Stimulated activated CD8-positive, alpha-beta memory T cell treated with anti-CD3 and anti-CD28 coated beads, Interleukin-15, amount 100 ng/mL, for 4 hours (primary cell): ENCODE measurements at places on chromosomes 4 and X.
A peak's percentile ranks its signal among the peaks of the same experiment; 100 is the strongest.

DNA sequence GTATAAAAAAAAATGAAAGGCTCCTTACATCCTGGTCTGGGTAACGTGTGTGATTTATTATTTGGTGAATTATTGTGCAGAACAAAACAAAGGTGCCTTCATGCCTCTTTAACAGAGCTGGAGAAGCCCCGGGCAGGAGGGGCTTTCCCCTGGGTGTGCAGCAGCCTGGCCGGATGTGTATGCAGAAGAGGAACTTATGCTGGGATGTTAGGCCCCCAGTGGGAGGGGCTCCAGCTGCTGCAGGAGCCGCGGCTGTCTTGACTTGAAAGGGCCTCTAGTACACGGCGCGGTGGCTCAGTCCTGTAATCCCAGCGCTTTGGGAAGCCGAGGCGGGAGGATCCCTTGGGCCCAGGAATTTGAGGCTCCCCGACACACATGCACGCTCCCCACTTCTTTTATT is 16.0 kb downstream of the CCNQ start:
- peak; percentile 15 for DNase-seq

DNA sequence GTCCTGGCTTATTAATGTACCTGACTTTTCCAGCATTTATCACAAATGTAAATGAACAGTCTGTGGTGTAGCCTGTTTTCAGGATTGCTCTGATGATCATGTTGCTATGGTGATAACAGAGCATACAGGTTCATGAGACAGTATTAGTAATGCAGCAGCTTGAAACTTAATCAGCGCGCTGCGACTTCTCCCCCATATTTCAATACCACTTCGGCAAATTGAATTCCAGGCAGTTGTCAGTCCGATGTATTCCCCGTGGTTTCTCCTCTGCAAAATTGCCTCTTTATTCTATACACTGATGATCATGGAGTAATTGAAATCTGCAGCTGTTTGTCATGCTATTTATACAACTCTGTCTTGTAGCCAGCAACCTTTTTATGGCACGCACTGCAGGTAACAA is 239.3 kb downstream of the C4orf33 start:
- DNase-seq: no peak

DNA sequence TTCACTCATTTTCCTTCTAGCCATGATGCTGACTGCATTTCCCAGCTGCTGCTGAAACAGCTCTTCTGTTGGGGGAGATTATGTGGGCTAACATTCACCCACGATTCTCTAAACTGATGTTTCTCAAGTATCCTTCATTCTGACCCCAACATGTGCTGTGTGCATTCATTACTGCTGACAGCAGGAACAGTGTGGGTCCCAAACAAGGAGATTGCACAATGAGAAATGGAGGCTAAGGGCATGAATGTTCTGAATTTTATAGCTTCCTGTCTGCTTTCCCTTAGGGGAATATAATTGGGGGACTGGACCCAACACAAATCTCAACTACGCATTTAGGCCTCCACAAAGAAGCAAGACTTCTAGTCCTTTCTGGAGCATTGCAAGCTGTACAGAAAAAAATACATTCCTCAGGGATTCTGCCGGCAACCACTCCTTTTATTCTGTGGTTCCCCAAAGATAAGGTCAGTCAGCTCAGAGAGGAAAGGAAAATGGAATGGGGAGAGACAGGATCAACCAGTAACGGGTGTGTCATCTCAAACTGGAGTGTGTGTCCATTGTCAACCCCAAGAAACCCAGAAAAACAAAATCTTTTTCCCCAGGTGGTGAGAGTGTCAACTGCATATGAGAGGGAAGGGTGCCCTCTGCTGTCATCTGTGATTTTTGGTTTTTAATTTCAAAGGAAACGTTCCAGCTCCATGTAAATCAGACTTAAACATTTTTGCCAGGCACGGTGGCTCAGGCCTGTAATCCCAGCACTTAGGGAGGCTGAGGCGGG is 81.5 kb upstream of the EGFL6 start:
- no peak for DNase-seq

GRCh38 chrX:153875391-153876111 is 10.4 kb downstream of the L1CAM start:
- peak; percentile 13 for DNase-seq

- DNase-seq: no peak
Observed at GRCh38 chr4:114384629-114385028, 214.0 kb upstream of the UGT8 start.
